Lower leg skin (tissue), 4 donors: ENCODE measurements at places on chromosomes 16 and 17. TPM values are rescaled to one million over a fixed set of nuclear protein-coding genes. Genes with fewer than 3 reads are reported as not detected.
A peak's percentile ranks its signal among the peaks of the same experiment; 100 is the strongest.

DNA sequence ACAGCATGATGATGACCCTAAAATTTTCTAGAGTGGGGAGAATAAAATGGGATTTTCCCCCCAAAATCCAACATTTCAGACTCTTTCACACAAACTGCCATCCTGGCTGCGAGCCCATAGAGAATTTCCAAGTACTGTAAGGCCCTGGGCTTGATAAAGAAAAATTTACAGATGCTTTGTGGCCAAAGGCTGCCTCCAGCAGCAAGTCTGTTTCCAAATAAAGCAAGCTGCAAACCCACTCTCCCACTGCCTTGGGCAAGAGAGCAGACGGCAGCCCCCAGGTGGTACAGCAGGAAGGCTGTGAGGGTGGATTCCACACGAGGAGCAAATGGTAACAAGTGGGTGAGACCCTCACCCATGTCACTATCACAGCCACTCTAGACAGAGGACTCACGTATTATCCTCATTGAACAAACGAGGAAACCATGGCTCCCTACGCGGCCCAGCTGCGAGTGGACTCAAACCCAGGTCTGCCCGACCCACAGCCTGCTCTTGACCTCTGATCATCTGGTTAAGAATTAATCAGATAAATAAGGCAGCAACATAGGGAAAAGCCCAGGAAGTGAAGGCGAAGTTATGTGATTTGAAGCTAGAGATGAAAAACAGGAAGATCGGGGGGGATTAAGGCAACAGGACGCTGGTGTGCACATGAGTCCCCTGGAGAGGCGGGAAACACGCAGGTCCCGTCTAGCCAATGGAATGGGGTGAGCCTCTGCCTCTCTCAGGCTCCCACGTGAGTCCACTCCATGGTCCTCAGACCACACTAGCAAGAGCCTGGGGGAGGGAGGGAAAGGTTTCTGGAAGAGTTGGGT, 37.4 kb downstream of the AXIN2 start:
- peak; percentile 52 for DNase-seq

- no peak for DNase-seq
Measured at GRCh38 chr17:75763613-75764416, 1.2 kb downstream of the GALK1 start.

- peak; percentile 77 for DNase-seq
Measured at GRCh38 chr17:74513987-74514631, 17.2 kb downstream of the CD300LB start.

Gene KRTAP17-1
- not detected for total RNA-seq

Gene BCL7C
- total RNA-seq = 79.1 TPM

DNA sequence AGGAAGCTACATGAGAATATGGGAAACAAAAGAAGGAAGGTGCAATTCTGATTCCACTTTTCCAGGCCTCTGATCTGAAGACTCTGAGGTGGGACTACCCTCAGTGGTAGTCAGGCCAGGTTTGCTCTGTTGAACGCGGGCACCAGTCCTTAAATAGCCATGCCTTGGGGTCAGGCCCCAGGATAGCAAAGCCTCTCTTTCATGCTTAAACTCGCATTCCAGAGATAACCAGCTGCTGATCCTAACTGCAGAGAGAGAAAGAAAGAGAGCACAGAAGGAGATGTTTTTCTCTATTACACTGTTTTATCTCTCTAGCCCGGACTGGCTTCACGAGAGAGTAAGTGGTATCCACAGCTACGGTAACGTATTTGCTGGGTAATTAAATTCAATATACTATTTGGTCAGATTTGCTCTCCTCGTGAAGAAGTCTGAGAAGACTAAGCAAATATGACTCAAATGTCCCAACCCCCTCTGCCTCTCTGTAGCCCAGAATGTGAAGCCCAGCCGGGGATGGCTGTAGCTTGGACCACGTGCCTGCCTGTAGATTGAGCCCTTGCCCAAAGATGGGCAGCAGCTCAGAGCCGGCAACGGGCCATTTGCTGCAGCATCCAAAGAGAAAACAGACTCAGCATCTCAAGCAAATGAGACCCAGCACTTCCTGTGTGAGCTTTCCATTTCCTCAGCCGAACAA, 122.2 kb downstream of the SMG6 start:
- no peak for DNase-seq

Gene CDT1
- total RNA-seq = 14.7 TPM

DNA sequence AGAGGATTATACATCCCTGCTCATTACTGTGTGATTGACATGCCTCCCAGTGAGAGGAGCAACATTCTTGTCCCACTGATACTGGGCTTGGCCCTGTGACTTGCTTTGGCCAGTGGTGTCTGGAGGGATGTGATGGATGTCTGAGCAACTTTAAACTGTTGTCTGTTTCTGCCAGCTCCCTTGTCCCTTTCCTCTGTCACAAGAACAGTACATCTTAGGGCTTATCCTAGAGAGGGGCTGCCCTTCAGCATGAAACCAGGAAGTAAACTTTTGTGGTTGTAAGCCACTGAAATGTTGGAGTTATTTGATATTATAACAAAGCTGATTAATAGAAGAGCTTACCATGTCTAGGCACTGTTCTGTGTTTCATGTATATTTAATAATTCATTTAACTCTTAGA, 82.9 kb upstream of the GPRC5B start:
- DNase-seq = no peak
